ENCODE measurements at places on chromosomes 13 and 19.

DNA sequence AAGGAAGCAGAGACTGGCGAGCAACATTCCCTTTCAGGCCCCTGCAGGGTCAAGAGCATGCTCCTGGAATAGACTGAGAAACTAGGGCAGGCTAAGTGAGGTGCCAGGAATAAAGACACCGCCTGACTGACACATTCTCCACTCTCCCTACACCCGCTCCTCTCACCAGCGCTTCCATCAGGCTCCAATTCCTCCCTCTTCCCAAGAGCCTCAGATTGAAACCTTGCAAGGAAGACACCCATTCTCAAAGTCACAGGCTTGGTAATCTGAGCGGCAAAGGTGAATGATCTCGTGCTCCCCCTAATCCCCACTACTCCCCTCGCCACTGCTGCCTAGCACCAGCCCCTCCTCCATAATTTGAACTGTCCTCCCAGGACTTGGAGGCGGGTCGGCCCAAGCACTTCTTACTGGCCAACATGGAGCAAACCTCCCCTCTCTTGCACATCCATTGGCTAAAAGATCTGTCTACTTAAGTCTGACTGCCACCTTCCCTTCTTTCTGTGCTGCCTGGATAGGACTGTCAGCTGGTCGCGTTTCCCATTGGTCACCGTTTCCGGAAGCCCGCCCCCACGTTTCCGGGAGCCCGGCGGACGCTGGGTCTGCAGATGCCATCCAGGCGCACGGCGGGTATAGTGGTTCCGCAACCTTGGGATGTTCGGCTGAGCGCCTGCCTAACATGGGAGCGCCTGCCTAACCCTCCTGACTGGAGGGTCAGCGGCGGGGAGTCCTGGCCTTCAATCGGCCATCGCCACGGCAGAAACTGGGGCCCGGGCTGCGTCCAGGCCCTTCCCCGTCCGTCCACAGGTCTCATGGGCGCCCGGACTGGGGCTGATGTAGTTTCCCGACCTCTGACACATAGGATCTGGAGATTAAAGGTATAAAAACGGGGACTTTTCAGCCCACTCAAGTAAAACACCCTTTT is 33.6 kb downstream of the ZNF383 start:
- no peak for DNase-seq

- DNase-seq = no peak
Measured at GRCh38 chr19:6269101-6269886, 10.5 kb downstream of the MLLT1 start.

GRCh38 chr19:48632692-48633147 is 4.5 kb downstream of the DBP start:
- no peak for DNase-seq

DNA sequence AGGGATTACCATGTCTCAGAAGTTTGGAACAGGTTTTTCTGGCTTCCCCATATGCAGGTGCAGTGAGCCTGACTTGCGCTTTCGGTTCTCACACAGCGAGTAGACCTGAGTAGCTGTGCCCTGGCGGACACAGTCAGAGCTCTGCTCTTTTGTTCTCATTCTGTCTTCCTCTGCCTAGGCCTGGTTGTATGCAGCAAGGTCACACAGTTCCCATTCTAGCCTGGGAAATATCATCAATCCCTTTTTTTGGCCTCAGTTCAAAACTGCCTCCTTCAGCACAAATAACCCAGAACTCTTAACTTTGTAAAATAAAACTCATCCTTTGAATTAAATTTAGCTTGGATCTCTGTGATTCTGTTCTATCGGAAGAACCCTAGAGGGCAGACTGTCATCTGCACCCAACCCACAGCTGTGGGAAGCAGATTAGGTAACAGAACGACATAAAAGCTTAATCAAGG is 10.2 kb downstream of the OXGR1 start:
- DNase-seq = no peak

- no peak for DNase-seq
Measured at GRCh38 chr13:25899464-25899863, 152.4 kb downstream of the SHISA2 start.

GRCh38 chr19:27765912-27766725 is 1446.8 kb downstream of the UQCRFS1 start:
- DNase-seq = no peak

GRCh38 chr13:85427416-85427815 is 371.8 kb downstream of the SLITRK6 start:
- DNase-seq = no peak

DNA sequence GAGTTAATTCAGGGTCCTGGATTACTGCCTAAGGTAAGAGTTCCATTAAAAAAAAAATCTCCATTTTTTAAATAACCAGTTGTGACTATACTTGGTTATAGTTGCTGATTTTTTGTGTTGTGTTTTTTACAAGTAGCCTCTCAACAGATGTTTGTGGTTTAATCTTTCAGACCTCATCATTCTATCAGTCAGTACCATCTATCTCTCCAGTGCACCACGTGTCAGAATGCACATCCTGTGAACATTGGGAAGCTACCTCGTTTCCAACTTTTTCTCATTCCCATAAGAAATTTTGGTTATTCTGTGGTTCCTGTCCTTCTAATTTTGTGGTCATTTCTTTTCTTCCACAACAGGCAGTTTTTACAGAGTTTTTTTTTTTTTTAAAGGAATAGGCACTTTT is 39.2 kb downstream of the WDFY2 start:
- DNase-seq = no peak

- DNase-seq = no peak
Measured at GRCh38 chr13:36806102-36806501, 12.9 kb upstream of the RFXAP start.

GRCh38 chr19:35755550-35756376 is 1.1 kb downstream of the HSPB6 start:
- DNase-seq = no peak

- no peak for DNase-seq
Measured at GRCh38 chr19:7522923-7523667, 671 bp downstream of the MCOLN1 start.

DNA sequence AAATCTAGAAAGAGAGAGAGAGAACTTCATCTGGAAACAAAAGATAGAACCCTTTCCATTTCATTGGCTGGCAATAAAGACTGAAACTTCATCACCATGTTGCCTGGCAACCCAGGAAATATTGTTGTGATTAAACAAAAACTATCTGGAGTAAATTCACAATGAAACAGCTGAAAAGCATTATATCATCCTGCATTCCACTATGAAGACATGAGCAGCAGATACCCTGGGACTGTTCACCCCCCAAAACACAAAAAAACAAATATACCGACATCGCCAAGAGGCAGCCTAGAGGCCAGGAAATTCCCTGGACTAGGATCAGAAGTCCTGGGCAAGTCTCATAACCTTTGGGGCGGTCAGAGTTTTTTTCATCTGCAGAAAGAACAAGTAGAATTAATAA is 158.3 kb downstream of the FOXO1 start:
- no peak for DNase-seq

- DNase-seq = no peak
Measured at GRCh38 chr19:43498233-43498842, 6.2 kb downstream of the PHLDB3 start.

GRCh38 chr13:69331245-69331644 is 776.4 kb upstream of the ATXN8OS start:
- DNase-seq = no peak

DNA sequence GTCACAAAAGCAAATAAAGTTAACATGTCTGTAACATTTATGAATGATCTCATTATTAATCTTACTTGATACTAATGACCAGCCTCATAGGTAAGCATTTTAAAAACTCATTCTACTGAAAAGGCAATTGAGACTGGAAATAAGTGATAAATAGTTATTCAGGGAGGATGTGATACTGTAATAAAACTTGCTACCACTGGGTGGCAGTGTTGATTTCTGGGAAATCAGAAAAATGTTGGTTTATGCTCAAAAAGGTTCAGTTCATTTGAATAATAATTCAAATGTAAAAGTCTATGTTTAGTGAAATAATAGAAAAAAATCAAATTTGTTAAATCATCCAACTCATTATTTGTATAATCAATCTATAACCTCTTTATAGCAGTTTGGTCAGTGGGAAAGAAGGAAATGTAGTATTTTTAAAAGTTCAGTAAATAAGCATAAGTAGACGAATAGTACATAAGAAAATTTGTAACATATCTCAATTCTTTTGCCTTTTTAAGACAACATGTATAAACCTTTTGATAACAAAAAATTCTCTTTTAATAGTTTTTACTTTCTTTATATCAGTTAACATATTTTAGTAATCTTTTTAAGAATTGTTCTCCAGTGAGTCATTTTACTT is 9.6 kb downstream of the ABHD13 start:
- no peak for DNase-seq

- no peak for DNase-seq
Measured at GRCh38 chr13:42997381-42997780, 5.3 kb upstream of the EPSTI1 start.

- DNase-seq = no peak
Measured at GRCh38 chr13:109744512-109745051, 41.8 kb downstream of the IRS2 start.

DNA sequence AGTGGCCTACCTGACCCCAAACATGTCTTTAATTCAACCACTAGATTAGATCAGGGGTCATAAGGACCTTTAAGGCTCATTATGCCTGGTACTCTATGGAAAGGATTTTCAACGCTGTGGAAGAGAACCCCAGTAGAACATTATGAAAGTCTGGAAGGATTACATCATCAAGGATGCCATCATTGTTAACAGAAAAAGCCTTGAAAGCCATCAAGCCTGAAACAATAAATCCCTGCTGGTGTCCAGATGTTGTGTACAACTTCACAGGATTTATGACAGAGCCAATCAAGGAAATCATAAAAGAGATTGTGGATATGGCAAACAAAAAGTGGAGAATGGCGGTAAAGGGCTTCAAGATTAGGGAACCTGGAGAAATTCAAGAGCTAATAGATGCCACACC is 59.7 kb downstream of the NAA16 start:
- DNase-seq = no peak

DNA sequence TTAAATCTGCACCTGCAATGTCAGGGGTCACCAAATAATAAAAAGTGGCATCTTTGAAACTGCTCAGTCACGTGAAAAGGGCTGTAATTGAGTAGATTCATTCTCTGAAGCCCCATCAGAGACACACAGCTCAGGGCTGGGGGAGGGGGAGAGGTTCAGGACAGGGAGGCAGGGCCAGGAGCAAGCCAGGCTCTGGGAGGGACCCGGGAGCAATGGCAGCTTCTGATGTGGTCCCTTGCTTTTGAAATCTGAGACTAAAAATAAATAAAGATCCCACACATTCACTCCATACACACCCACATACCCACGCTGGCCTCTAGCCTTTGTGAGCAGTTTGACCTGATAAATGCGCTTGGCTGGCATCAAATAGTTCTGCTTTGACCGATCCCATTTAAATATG is 32.8 kb downstream of the GSX1 start:
- DNase-seq = no peak

- no peak for DNase-seq
Measured at GRCh38 chr13:94608586-94608985, 6.9 kb downstream of the GPR180 start.

DNA sequence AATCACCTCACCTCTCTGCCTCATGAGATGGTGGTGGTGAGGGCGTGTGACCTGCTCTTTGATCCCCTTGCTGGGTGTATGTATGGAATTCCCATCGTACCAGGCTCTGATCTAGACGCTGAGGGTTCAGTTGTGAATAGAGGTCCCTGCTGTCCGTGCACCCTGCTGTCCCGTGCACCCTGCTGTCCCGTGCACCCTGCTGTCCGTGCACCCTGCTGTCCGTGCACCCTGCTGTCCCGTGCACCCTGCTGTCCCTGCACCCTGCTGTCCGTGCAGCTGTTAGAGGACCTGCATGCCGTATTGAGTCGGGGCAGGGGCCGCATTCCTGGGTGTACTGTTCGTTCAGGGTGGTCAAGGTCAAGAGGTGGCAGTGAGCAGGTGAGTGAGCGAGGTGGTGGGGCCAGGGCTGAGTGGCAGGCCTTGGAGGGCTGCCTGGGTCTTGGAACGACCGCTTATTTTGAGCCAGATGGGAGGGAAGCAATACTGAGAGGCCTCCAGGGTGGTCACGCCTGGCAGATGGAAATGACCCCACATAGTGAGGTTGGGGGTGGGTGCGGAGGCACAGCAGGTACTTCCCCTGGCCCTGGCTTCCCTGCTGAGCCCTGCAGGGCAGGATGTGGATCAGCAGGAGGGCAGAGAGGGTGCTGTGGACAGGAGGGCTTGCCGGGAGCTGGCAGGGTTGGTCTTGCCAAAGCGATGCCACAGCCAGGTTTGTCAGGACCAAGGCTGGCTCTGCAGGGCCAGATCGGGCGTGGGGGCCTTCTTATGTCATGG is 4.6 kb upstream of the EPN1 start:
- DNase-seq = no peak

- DNase-seq = no peak
Measured at GRCh38 chr19:13763265-13763664, 1.1 kb upstream of the MRI1 start.

GRCh38 chr19:1270213-1270853 is 1.2 kb downstream of the CIRBP start:
- DNase-seq = no peak

DNA sequence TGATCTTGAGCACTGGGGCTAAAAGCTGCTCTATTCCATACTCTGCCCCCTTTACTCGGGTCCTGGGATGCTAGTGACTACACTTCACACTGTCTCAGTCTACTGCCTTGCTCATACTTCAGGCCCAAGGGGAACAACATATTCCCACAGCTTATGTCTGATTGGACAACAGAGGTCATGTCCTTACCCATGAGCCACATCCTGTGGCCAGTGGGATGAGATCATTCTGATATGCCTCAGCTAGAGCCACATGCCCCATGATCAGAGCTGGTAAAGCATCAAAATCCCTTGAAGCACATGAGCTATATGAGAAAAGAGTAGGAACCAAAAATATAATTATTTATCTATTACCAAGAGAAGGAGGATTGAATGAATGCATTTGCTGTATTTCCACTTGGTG is 290.1 kb upstream of the TSHZ3 start:
- DNase-seq = no peak

- no peak for DNase-seq
Measured at GRCh38 chr19:23378948-23379347, 16.3 kb downstream of the ZNF91 start.

DNA sequence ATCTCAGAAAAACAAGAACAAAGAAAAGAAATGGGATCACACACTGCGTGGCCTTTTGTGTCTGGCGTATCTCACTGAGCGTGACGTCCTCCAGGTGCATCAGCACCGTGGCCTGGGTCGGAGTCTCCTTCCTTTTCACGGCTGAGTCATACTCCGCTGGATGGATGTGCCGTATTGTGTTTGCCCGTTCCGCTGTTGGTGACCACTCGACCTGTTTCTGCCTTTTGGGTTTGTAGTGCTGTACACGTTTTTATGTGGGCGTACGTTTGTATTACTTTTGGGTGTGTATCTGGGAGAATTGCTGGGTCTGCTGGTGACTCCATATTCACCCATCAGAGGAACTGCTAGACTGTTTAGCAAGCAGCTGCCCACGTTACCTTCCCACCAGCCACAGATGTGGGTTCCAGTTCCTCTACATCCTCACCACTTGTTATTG is 11.4 kb downstream of the ARID3A start:
- DNase-seq = no peak

Data from stimulated activated CD8-positive, alpha-beta memory T cell treated with anti-CD3 and anti-CD28 coated beads, Interleukin-15, amount 100 ng/mL, for 1 hour (primary cell).